ENCODE measurements at places on chromosomes 13 and 19. TPM values are rescaled to one million over a fixed set of nuclear protein-coding genes. Genes with fewer than 3 reads are reported as not detected.

Gene PGLYRP1
- not detected for total RNA-seq

Gene LAIR2
- total RNA-seq = 0.58 TPM

Gene LILRA2
- not detected for total RNA-seq

Gene GIPR
- 0.66 TPM for total RNA-seq

Gene NTN5
- 0.11 TPM for total RNA-seq

Gene PROZ
- not detected for total RNA-seq

Gene ADGRE3
- total RNA-seq = not detected

Gene LRG1
- total RNA-seq = 0.24 TPM

Gene CGB8
- not detected for total RNA-seq

Gene ICAM5
- 4.3 TPM for total RNA-seq

Gene ZNF823
- total RNA-seq = 2.9 TPM

Gene ZNF69
- total RNA-seq = 1.2 TPM

Gene MTUS2
- not detected for total RNA-seq

Gene MYO1F
- 6.6 TPM for total RNA-seq

Gene DCT
- total RNA-seq = not detected

Gene GPR4
- not detected for total RNA-seq

Gene SACS
- total RNA-seq = 46.5 TPM

Gene PLK5
- not detected for total RNA-seq

Gene CXCL17
- total RNA-seq = not detected

Gene TNFSF11
- total RNA-seq = 26.4 TPM

Gene LILRB5
- not detected for total RNA-seq

Gene ZNF66
- 6.1 TPM for total RNA-seq

Gene KASH5
- total RNA-seq = 0.48 TPM

Gene MATK
- 87.6 TPM for total RNA-seq

Gene OR10H4
- total RNA-seq = not detected

Gene RAB20
- 1.2 TPM for total RNA-seq

Gene GRIK5
- total RNA-seq = 1.1 TPM

Gene GIPC1
- total RNA-seq = 42.5 TPM

Gene PCSK4
- total RNA-seq = 0.49 TPM

Gene CHST8
- not detected for total RNA-seq

Measured in activated T-cell treated with anti-CD3 and anti-CD28 coated beads, Interleukin-2, amount 50 U/mL, for 4 hours (primary cell).